ENCODE measurements at places on chromosomes 4 and X.

- no peak for DNase-seq
Measured at GRCh38 chrX:7283741-7284140, 135.8 kb upstream of the PUDP start.

DNA sequence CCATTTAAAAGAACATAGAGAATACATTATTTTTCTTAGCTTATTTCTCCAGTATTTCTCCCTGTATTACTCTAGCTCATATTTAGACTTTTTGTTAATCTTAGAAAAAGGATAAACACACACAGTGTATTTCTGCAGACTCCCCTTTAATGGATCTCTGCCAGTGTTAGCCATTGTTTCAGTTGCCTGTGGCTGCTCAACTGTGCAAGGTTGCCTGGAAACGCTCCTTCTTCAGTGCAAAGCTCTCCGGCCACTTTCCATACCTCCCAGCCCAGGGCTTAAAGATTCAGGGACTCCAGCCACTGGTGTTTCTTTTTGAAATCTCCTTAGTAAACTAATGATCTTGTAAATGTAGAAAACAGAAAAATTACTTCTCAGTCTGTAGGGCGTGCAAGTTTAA, 104.9 kb downstream of the SLIT2 start:
- peak; percentile 22 for DNase-seq

DNA sequence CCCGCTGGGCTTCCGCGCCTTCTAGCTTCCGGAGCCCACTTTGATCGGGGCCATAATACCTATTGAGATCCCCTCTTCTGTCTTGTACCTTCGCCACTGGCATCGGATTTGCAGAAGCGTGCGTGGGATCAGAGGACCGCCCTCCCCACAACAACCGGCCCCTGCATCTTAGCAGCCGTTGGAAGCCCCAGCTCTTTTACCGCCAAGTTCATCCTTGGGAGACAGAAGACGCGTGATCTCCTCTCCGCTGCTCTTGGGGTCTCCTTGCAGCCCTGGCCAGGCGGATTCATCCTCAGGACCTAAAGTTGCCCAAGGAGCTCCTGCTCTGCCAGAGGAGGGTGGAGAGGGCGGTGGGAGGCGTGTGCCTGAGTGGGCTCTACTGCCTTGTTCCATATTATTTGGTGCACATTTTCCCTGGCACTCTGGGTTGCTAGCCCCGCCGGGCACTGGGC, 1.6 kb downstream of the SLIT2 start:
- no peak for DNase-seq

GRCh38 chr4:10942156-10942555, 257.6 kb upstream of the CLNK start:
- DNase-seq: no peak

DNA sequence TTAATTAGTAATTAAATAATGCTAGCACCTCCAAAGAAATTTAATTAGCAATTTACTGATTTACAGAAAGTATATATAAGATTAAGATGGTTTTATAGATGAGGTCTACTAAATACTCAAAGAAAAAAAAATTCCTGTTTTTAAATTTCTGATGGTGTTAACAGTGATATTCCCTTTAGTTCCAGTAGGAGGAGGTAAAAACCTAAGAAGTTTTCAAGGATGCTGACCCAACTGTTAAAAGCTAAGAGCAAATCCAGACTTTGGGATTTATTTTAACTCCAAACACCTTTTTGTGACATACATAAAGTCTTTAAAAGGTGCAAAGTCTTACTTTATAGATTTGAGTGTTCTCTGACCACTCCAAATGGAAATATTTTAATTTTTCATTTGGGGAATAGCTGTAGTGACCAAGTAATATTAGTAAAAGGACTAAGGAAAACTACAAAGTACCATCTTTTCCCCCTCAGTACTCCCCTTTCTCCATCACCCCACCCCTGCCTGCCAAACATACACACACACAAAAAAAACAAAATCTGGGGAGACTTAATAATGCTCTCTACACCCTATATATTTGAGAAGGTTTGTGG, 34.2 kb upstream of the CSN1S1 start:
- no peak for DNase-seq

DNA sequence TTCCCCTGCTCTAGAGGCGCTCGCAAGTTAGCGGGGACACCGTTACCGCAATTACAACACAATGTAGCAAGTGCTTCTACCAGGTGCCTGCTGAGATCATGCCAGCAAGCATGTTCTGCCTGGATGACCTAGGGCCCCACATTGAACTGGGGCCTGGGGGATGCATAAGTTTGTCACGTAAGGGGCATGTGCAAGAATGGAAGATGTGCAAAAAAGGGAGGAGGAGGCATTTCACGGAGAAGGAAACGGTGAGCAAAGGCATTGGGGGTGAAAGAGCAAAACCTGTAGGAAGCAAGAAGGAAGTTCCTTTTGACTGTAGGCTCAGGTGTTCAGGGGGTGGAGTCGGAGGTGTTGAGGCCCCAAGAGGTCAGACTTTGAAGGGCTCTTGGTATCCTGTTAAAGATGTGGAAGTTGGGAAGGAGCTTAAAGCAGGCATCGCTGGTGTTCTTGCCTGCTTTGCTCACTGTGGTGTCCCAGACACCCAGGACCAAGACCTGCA, 602 bp upstream of the SCARB2 start:
- no peak for DNase-seq

DNA sequence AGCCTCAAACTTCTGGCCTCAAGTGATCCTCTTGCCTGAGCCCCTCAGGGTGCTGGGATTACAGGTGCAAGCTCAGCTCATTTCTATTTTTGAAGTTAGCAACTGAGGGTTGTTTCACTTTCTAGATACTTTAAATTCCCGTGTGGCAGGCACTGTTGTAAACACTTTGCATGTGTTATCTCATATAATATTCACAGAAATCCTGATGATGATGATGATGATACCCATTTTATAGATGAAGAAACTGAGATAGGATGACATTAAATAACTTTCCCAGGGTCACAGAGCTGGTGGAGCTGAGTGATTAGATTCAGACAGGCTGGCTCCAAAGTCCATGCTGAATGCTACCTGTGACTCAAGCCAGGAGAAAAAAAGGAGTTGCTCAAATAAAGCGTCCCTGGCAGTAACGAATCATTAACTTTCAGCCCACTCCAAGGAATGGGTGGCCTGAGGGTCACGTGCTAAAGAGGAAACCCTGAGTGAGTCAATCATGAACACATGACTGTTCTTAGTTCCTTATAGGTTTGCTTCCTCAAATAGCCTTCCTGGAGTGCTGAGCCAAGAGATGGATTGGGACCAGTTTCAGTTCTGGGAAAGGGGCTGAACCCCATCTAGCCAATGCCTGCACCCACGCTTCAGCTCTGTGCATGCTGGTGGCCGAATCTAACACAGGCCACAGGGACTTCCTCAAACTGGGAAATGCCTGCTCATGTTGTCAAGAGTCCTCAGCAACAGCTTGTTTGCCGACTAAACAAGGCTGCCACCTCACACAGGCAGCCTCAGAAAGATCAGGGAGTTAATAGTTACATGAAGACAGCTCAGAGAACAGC, 52.8 kb downstream of the RBM47 start:
- DNase-seq: no peak

- peak; percentile 34 for DNase-seq
Measured at GRCh38 chrX:21374994-21375707, 933 bp downstream of the CNKSR2 start.

DNA sequence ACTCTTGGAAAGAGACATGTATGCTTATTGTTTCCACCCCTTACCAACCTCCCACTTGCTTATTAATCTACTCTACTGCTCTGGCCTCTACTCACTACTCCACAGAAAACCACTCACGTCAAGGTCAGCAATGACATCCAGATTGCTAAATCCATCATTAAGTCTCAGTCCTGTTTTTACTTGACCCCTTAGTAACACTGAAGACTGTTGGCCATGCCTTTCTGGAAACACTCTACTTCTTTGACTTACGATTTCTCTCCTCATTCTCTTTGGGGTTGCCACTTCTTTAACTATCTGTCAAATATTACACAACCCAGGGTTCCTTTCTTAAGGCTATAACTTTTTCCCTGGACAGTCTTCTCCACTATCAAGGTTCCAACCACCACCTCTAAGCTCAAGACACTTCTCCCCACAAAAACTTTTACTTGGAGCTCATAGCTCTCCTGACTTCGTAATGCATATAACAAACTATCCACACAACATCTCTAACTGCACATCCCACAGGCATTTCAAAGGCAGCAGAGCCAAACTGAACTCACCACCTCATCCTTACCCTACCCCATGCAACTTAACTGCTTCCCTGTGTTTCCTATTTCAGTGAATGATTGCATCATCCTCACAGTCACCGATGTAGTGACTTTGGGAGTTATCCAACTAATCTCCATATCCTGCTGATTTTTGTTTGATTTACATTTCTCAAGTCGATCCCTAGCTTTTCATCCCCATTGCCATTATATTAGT, 15.8 kb upstream of the MAGEA4 start:
- no peak for DNase-seq

GRCh38 chrX:95949588-95949987, 735.1 kb upstream of the DIAPH2 start:
- no peak for DNase-seq

DNA sequence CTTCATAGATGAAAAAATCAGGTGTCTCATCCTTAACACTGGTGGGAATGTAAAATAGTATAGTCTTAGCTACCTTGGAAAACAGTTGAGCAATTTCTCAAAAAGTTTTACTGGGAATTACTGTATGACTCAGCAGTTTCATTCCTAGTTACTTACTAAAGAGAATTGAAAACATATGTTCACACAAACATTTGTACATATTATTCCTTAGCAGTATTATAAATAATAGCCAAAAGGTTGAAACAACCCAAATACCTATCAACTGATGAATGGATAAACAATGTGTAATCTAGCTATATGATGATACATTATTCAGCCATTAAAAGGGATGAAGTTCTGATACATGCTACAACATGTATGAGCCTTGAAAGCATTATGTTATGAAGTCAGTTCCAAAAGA, 41.7 kb downstream of the RBM46 start:
- DNase-seq: no peak

GRCh38 chr4:148095346-148095923, 346.8 kb downstream of the NR3C2 start:
- no peak for DNase-seq

GRCh38 chr4:188037003-188037713, 41.6 kb downstream of the ZFP42 start:
- no peak for DNase-seq

DNA sequence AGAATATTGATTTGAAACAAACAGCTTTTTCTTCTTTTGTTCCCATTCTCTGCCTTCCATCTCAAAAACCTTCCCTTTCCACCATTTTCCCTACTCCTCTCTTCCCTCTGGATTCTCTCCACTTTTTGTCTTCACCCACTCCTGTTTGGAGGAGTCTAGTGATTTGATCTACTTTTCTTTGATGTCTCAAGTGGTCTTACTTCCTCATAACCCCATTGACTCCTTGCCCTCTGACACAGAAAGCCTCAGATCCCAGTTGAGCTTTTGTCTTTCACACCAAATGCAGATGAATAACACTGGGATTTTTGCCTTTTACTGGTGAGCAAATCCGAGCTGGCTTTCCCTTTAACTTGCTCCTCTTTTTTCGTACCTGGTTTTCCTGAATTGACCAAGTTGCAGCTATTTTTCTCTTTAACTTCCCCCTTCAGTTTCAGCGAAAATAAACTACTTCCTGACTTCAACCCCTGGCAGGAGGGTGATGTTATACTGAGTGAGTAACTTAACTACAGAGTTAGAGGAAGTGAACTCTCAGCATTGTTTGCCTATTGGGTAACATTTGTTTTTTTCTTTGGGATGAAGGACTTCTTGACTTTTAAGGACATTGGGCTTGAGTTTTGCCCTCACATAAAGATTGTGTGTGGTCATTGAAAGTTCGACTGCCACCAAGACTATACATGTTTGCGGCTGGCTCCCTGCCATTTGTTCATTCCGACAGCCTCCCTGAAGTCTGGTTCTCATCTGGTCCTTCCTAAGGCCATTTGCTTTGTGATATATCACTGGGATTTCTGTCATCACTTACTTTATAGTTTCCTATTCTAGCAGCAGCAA, 392.8 kb upstream of the NR3C2 start:
- no peak for DNase-seq

GRCh38 chr4:135325264-135325663, 1123.7 kb upstream of the PABPC4L start:
- DNase-seq: no peak

DNA sequence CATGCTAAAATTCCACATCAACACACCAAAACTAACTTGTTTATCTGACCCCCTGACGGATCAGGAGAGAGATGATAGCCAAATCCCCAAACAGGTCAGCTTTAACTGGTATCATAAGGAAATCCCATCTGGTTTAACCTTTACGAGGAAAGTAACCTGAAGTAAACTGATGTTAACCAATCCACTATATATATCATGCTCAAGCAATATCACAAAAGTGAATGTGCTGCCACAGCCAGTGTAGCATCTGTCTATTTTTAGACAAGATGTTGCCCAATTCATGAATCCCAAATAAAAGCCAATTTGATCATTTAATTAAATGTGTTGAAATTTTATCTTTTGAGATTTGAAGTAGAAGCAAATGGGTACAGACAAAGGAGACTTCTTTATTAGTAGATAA, 44.5 kb downstream of the EGF start:
- DNase-seq: no peak

DNA sequence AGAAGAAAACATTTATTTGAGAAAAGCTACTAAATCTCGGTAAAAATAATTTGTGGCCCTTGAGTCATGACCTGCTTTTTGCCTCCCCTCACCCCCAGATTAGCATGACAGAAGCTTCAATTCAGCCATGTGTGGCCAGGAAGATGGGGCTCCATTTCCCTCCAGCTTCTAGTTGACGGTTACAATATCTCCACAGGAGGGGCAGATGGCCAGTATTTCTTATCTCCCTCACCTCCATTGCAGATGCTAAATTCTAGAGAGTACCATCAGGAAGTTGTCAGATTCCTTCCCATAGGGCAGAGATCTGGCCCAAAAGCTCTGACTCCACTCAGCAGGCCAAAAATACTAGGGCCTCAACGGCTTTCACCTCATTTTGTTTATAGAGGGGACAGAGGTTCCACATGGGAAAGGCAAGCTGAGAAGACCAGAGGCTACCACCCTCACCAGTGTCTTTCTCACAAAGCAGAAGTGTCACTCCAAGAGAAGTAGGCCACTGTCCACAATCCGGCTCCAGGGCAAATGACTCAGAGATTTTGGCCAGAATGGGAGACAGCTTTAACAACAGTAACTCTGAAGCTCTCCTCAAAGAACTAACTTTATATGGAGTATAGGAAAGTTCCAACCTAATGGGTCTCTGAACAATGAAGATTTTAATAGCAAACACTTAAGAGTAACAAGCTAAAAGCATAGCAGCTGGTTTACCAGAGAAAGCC, 108.3 kb downstream of the TBC1D19 start:
- DNase-seq: no peak

DNA sequence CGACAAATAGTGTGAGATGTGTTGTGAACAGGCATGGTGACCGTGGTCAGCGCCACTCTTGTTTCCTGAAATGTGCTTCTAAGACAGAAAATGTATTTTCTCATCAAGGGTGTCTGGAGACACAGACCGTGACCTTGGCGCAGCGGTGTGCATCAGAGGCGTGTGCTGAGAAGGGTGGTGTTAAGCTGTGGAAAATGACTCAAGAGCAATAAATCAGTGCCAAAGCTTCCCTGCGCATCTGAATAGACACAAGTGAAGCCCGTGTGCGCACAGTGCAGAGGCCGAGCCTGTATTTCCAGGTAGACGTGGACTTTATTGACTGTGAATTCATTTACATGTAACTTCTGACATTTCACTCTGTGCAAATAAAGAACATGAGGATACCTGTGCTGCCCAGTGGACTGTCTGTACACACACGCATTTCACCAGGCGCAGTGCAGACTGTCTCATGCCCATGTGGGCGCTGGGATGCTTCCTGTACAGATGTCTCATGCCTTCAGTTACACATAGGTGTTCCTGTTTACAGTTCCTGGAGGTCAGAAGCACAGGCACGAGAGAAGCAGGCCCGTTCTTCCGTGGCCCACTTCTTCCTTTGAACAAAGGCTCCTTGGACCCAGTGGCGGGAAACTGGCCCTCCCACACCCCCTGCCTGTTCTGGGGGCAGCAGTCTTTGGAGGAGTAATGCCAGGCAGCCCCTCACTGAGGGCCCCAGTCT, 31.9 kb downstream of the NSG1 start:
- no peak for DNase-seq

Measured in glutamatergic neuron (in vitro differentiated cells).